ENCODE measurements at places on chromosomes 2 and 18.
A peak's percentile ranks its signal among the peaks of the same experiment; 100 is the strongest.

DNA sequence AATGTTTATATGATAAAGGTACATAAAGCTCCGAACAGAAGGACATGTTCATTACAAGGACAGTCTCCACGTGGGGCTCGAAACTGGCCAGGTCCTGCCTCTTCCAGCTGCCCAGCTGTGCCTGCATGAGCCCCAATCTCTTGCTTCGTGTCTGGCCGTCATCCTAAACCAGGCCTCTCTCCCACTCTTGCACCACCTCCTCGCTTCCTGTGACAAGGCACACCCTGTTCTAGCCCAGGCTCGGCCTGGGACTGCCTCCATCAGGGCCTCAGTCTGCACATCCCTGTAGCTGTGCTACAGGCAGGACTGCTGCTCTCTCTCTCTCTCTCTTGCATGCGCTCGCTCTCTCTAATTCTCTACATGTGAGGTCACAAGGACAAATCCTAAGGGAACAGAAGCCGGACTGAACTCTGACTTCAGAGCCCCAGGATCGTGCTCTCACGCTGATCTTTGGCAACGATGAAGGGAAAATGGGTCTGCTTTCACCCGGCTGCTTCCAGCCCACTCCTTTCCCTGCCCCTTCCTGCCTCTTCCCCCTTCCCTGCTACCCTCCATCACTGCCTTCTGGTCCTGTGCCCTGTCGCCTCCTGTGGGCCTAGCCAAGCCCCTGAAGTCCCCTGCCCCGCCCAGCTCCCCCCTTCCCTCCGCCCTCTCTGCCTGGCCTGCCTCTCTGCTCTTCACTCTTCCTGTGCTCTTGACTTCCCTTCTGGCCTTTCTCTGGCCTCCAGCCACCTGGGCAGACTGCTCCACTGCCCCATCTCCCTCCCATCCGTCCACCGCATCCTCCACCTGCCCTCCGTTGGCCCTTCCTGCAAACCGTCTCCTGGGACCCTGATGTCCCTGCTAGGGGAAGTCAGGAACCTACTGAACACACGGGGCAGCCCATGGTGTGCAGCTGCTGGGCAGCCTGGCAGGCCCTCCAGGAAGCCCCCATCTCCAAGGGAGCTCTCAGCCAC is 7.8 kb upstream of the GPR55 start:
- no peak for DNase-seq

DNA sequence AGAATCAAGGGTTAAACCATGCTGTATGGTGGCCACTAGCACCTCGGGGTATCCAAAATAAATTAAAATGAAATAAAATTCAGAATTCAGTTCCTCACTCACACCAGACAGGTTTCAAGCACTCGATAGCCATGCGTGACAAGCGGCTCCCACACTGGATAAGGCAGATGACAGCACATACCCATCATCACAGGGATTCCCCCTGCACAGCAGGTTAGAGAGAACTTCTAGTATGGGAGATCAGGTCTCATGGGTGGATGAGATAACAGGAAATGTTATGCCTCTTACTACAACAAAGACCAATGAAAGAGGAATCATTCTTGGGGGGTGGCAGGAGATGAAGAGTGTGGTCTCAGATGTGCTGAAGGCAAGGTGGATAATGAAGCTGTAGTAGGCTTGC is 121.9 kb upstream of the ACAA2 start:
- no peak for DNase-seq

DNA sequence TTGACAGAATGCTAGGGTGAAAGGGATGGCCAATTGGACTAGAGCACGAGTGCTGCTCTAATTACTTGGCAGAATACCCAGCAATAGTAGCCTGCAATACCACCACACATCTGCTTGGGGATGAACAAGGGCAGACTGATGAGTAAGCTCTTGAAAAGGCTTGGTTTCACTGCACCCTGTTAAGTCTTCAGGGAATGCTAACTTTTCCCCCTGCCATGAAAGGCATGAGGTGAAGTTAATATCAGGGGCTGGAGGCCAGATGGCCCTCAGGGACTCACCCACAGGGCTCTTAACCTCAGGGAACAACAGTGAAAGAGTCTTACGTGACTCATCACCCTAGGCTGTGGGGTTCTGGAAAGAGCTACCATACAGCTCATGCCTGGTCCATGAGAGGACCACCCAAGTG is 51.7 kb upstream of the MYL1 start:
- no peak for DNase-seq

GRCh38 chr18:55186588-55186987 is 227.3 kb upstream of the CCDC68 start:
- DNase-seq = no peak

GRCh38 chr18:45464619-45465018 is 150.7 kb upstream of the SLC14A2 start:
- DNase-seq = peak; percentile 74

DNA sequence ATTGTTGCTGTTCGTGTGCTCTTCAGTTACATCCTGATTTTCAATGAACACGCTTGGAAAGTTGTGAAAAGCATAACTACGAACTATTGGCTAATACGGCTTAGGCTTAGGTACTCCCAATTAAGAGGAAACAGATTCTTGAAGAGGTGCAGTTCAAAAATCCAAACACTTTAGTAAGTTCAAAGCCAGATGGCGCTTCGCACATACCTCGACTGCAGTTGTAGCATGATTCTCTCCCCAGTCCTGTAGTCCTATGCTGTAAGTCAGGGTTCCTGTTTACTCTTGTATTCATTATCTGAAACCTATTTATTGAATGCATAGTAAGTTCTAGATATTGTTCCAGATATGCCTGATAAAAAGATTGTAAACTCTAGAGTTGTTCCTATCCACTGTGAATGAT is 165.2 kb downstream of the TRIB2 start:
- DNase-seq = no peak

DNA sequence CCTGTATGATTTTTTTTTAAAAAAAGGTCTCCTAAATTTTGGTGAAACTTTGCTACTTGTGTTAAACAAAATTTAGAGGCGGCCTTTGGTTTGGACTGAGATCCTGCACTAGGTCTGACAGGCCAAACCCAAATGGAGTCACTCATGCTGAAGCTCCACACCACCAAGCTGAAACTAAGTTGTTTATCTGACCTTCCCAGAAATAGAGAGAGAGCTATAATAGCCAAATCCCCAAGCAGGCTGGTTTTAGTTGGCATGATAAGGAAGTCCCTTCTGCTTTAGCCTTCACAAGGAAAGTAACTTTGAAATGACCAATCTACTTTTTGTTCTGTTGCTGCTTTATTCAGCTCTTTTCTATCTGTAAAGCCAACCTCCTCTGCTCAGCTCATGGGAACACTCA is 17.1 kb upstream of the THUMPD2 start:
- no peak for DNase-seq

DNA sequence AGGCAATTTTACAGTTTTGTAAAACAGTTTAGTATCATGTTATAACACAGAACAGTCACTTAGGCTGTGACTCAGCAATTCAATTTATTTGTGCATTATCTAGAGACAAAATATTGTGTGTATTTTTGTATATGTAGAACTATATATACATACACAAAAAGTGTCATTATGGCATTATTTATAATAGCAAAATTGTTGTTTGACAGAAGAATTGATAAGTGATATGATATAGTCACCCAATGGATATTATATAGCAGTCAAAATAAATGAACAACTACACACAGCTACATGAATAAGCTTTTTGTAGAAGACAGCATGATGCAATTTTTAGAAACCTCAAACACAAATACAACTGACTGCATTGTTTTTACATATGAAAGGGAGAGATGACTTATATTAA is 334.0 kb downstream of the TRIB2 start:
- no peak for DNase-seq

DNA sequence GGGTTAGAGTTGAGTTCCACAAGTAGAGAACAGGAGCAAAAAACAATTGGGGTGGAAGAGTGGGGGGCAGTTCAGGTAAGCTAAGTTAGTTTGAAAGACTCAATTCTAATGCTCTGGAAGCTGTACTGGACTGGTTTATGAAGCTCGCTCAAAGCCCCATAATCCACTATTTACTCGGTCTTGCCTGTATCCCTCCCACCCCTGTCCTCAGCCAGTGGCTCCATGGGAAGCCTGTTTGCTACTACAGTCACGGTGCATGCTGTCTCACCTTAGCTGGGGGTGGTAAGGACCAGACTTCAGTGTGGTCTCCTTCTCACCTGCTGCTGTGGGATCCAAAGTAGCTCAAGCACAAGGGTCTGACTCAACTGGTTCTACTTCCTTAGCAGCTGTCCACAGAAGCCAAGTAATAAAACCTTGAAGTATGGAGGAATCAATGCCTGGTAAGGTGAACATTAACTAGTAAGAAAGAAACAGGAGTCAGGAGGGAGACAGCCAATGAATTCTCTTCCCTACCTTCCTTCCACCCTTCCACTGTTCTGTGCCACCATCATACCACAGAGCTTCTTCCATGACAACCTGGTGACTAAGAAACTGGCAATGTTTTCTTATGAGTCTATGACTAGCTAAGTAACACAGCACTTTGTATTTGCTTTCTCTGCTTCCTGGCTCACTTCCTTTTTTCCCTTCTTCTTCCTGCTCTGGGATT is 230.8 kb downstream of the SRBD1 start:
- no peak for DNase-seq

- DNase-seq = no peak
These were observed 94.0 kb downstream of the BIRC6 start for GRCh38 chr2:32450851-32451250.

DNA sequence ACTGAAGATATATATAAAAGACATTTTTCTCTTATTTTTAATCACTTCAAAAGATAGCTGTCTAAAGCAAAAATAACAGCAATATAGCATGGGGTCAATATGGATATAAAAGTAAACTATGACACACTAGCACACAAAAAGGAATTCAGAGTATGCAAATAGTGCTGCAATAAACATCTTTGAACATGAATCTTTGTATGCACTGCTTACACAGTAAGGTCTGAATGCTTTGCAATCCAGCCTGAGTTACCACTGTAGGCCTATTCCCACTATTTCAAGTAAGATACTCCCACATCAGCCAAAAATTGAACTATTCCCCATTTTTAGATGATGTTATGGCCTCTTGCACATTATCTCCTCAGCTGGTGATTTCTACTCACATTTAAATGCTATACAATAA is 27.4 kb upstream of the ERCC3 start:
- DNase-seq = no peak

DNA sequence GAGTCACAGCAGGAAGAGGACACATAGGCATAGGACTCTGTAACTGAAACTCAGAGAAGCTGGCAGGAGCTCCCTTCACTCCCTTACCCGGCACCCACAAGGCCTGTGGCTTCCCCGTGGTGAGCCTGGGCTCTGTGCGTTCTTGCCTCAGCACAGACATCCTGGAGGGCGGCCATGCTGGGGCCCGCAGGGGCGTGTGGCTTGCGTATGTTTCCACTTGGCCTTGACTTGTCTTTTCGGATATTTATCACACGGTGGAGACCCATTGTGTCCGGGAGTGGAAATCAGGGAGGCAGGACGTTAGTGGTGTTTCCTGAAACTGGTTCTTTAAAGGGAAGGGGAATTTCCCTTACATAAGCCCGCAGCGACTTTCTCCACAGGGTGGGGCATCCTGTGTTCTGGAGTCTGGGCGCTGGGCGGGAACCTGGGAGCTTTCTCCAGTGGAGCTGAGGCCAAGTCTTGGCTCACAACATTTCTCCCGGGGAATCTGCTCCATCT is 49.9 kb upstream of the EML6 start:
- no peak for DNase-seq

DNA sequence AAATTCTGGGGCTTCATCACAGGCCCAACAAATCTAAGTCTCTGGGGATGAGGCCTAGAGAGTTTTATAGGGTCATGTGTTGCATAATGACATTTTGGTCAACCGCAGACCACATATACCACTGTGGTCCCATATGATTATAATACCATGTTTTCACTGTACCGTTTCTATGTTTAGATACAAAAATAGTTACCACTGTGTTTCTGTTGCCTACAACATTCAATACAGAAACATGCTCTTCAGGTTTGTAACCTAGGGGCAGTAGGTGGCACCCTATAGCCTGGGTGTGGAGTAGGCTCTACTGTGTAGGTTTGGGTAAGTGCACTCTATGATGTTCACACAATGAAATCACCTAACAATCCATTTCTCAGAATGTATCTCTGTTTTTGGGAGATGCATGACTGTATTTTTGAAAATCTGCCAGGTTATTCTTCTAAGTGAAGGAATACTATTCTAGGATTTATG is 485.2 kb downstream of the PTPRM start:
- no peak for DNase-seq

- DNase-seq = no peak
These were observed 38.4 kb downstream of the NPPC start for GRCh38 chr2:231887756-231888155.

DNA sequence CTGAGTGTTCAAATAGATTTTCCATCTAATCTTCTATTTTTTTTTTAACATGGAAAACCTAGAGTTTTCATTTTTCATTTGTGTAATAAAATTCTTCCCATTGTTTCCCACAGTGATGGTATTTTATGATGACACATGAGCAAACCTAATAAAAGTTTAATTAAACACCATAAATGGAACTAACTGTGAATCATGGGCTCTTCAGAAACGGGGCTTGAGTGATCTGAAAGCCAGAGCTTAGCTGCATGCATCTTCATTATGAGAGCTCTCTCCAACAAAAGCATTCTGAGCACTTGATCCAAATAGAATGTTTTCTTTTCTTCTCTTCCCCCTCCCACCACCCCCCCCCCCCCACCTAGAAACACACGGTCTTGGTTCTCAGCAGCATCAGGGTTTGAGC is 82.1 kb upstream of the REV1 start:
- no peak for DNase-seq

DNA sequence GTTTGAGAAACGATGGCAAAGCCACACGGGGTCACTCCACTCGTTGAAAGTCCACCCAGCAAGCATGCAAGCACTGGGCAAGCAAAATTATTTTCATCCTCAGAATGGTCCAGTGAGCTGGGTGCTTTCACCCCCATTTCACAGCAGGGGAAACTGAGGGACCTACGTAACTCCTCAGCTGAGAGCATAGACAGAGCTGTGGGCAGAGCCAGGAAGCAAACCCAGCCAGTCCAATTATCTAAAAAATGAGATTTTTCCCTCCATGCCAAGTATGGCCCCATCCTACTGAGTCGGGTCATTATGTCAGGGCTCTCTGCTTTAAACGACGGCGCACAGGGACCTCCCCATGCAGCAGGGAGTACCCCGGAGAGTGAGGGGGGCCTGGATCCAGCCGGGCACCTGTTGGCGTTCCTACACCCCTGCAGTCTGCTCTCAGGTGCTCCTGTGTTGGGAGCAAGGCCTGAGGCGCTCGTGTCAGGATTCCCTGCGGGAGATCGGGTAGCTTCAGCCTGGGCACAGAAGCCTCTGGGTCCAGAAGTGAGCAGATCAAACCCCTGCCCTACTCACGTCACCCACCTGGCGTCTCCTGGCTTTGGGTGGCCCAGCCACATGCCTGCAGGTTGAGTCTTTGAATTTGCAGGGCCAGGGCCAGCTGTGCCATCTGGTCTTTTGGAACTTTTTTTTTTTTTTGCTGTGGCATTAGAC is 17.3 kb downstream of the TWIST2 start:
- no peak for DNase-seq
